Spinal cord (tissue), 10 donors: ENCODE measurements at places on chromosomes 3 and 15.

- H3K36me3 ChIP-seq, result no peaks in the 10 kb centered on the region
- H3K27me3 ChIP-seq, result no peaks in the 10 kb centered on the region
- H3K27ac ChIP-seq, result no peak overlapping the region
Observed at GRCh38 chr15:53437985-53438841, 321.2 kb downstream of the WDR72 start.

GRCh38 chr3:150022381-150023238 is 51.9 kb upstream of the PFN2 start:
- DNase-seq, result no peak
- H3K36me3 ChIP-seq, result no peaks in the 10 kb centered on the region

DNA sequence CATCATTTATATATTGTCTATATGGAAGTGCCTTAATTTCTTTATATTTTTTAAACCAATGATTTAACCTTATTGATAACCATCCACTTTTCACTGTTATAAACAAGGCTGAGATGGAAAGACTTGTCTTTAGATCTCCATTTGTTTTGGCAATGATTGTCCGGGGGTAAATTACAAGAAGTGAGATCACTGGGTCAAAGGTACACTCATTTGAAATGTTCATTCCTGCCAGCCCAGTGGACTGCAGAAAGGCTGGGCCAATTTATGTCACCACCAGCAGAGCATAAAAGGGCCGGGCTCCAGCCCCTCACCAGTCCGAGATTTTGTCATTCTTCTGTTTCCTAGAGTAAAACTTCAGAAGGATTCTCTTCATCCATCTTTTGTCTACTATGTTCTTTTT is 93.6 kb upstream of the NEO1 start:
- H3K36me3 ChIP-seq, result no peaks in the 10 kb centered on the region
- H3K4me1 ChIP-seq, result no peaks in the 10 kb centered on the region
- no peaks in the 10 kb centered on the region for H3K27me3 ChIP-seq
- H3K27ac ChIP-seq, result no peak overlapping the region

GRCh38 chr3:53067567-53067966 is 21.7 kb upstream of the SFMBT1 start:
- H3K27me3 ChIP-seq, result no peaks in the 10 kb centered on the region
- DNase-seq, result no peak
- H3K27ac ChIP-seq, result no peak overlapping the region
- no peaks in the 10 kb centered on the region for H3K36me3 ChIP-seq

GRCh38 chr3:28089527-28089897 is 151.9 kb upstream of the CMC1 start:
- H3K36me3 ChIP-seq, result no peaks in the 10 kb centered on the region
- no peaks in the 10 kb centered on the region for H3K27me3 ChIP-seq
- no peaks in the 10 kb centered on the region for H3K4me1 ChIP-seq
- no peak overlapping the region for H3K27ac ChIP-seq
- H3K4me3 ChIP-seq, result no peak overlapping the region
- no peak for DNase-seq

- H3K27me3 ChIP-seq, result no peaks in the 10 kb centered on the region
- DNase-seq, result no peak
- H3K4me1 ChIP-seq, result no peaks in the 10 kb centered on the region
- no peak overlapping the region for H3K27ac ChIP-seq
- H3K4me3 ChIP-seq, result no peak overlapping the region
Observed at GRCh38 chr3:66355394-66355793, 134.6 kb downstream of the SLC25A26 start.

GRCh38 chr15:41464889-41465580 is 28.6 kb upstream of the ITPKA start:
- no peak overlapping the region for H3K4me3 ChIP-seq
- DNase-seq, result no peak
- peaks cover 69% of the 10 kb centered on the region for H3K36me3 ChIP-seq
- H3K27me3 ChIP-seq, result no peaks in the 10 kb centered on the region

DNA sequence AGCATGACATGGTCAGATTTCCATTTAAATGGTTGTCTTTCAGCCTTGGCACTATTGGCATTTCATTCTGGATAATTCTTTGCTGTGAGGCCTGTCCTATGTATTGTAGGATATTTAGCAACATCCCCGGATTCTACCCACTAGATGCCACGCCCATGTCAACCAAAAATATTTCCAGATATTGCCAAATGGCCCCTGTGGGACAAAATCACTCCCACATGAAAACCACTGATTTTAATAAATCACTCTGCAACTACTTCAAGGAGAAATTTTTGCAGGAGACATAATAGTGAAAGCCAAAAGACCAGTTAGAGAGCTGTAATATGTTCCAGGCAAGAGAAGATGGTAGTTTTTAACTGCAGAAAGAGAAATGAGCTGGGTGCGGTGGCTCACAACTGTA is 55.9 kb upstream of the RARB start:
- no peaks in the 10 kb centered on the region for H3K36me3 ChIP-seq
- H3K4me3 ChIP-seq, result no peak overlapping the region
- H3K4me1 ChIP-seq, result no peaks in the 10 kb centered on the region
- no peaks in the 10 kb centered on the region for H3K27me3 ChIP-seq

DNA sequence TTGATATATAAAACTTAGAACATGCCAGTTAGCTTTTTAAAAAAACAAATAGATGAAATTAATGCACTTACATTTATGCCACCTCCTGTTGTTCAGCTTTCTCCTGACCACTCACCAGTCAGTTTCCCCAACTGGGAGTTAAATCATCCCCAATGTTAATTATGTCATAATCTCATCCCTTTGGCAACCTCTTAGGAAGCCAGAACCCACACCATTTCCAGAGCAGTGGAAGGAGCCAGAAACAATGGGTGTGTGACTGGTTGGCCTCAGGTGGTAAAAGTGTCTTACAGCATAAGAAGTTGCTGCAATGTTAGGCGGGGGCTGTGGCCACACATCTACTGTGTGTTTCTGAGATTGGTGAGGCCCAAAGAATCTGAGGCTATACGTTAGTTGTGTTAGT is 46.5 kb upstream of the MITF start:
- no peak for DNase-seq

- no peak overlapping the region for H3K4me3 ChIP-seq
- H3K27ac ChIP-seq, result no peak overlapping the region
- H3K27me3 ChIP-seq, result no peaks in the 10 kb centered on the region
- no peaks in the 10 kb centered on the region for H3K36me3 ChIP-seq
Observed at GRCh38 chr3:38062809-38063208, 23.8 kb downstream of the DLEC1 start.

GRCh38 chr15:32866454-32867312 is 148.9 kb downstream of the GREM1 start:
- no peak overlapping the region for H3K4me3 ChIP-seq
- no peaks in the 10 kb centered on the region for H3K36me3 ChIP-seq
- H3K27ac ChIP-seq, result no peak overlapping the region
